ENCODE measurements at places on chromosomes 1 and 21.

DNA sequence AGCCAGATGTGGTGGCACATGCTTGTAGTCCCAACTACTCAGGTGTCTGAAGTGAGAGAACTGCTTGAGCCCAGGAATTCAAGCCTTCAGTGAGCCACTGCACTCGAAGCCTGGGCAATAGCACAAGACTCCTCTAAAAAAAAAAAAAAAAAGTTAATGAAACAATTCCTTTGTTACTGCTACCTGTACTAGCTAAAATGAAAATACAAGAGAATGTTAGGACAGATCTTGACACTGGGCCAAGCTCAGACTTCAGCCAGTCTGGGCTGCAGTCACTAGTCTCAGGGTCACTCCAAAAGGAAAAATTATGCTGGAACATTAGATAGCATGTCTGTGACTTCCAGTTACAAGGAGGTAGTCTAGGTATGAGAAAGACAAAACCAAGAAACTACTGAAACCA lies 56.5 kb downstream of the TRIM33 start:
- DNase-seq: no peak

- DNase-seq: no peak
Measured at GRCh38 chr1:219324171-219324570, 150.5 kb downstream of the LYPLAL1 start.

DNA sequence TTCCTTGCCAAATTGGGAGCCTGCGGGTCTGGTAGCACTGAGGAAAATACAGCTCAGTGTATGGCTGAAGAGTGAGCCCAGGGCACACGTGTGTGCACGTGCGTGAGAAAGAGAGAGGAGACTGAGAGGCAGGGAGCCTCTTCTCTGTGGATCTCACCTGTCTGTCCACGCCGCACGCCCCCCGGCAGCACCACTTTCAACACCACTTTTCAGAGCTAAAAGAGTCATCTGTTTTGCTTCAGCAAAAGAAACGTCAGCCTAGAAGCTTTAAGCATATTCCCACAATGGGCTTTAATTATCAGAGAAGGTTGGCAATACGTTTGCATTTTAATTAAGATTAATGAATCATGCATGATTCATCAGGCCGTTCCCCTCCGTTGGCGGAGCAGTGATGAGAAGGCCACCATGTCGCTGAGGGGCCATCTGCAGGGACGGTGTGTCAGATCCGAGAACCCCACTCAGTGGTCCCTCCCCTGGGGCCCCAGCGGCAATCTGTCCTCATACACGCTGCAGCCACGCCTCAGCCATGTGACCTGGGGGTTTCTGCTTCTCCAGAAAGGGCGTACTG lies 56.8 kb downstream of the SIK1 start:
- DNase-seq: no peak

DNA sequence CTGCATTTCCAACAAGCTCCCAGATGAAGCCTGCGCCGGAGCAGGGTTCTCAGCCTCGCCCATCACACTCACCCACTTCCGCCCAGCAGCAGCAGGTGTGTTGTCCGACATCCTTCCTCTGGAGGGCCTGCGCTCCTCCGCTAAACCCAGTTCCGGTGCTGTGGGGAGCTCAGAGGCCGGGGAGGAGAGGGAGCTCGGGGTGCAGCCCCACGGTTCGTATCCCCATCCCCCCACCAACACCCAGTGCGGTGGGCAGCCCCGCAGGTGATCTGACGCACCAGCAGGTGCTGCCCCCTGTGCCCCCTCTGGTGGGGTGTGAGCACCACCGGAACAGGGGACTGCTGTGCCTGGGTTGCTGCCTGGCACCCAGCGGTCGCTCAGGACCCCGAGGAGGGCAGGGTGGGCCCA lies 3.4 kb upstream of the PEX10 start:
- DNase-seq: peak; percentile 27

DNA sequence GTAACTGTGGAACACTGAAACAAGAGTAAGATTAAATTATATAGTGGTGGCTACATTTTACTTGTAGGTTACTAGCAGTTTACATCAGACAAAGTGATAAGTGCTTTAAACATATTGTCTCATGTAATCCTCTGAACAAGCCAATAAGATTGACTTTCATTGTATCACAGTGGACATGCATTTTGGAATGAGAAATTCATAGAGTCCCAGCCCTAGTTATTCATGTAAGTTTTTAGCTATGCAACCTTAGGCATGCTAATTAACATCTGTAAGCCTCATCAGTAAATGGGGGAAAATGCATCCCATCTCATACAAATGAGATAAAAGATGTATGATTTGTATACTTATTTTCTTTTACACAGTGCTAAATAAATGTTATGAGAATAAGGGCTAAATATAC lies 1038.1 kb upstream of the ADGRL4 start:
- no peak for DNase-seq

DNA sequence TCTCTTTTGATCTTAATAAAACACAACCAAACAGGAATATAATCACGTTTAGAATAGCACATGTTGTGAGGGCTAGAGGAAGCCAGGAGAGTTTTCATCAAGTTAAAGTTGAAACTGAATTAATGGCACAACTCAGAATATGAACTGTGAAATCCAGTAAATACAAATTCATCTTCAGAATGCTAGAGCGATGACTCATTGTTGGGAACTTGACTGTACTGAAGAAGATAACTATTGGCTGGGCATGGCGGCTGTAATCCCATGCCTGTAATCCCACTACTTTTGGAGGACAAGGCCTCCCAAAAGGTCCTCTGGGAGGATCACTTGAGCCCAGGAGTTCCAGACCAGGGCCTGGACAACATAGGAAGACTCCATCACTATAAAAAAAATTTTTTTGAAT lies 8.8 kb downstream of the SYF2 start:
- no peak for DNase-seq

- no peak for DNase-seq
Measured at GRCh38 chr1:40041466-40041838, 923 bp downstream of the CAP1 start.

GRCh38 chr1:8538502-8538901 lies 220.6 kb downstream of the SLC45A1 start:
- DNase-seq: no peak

DNA sequence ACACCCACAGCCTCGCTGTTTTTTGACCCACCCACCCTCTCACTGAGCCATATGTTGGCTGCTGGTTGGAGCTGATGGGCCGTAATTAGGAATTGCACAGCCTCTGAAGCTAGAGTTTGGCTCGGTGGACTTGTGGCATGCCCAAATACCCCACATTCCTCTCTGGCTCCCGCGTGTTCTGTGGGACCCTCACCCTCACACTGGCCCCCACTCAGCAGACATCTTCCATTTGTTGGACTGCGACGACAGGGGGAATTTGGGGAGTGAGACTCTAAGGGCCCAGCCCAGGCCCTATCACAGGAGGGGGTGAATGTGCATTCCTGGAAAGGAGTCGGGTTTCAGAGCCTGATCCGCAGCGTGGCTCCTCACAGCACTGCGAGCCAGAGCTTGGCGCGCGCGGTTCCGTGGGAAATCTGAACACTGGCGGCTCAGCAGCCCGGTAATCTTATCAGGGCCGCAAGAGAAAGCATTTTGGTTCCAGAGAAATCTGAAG lies 5.2 kb downstream of the RCSD1 start:
- no peak for DNase-seq

- DNase-seq: no peak
Measured at GRCh38 chr21:29475329-29475728, 176.6 kb downstream of the BACH1 start.

GRCh38 chr1:215118081-215118480 lies 35.5 kb downstream of the KCNK2 start:
- no peak for DNase-seq

DNA sequence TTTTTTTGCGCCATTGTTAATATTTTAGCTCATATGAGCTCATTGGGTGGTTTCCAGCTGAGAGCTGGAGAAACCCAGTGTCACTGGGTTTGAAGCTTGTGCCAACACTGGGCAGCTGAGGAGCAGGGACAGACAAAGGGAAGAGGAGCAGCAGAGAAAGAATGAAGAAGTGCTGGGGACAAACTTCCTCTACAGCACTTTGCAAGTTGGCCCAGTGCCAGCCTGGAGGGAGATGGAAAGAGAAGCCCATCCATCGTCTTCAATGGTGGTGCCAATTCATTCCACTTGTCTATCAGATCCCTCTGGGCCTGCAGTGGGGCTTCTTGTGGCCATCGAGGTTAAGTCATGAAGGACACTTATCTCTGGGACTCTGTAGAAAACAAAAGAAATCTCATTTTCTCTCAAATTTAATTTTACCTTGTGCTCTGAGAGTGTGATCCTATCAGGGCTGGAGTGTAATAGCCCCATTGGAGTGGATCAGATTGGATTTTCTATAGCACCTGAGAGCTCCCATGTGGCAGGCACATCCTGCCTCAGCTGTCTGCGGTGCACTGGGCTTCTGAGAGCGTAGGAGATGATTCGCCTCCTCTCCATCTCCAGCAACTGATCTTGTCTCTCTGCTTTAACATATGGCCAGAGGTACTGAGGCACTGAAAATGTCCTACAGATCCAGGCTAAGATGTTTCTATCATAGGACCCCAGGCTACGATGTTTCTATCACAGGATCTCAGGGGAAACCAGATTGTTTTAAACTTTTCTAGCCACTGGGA lies 114.7 kb downstream of the TNR start:
- no peak for DNase-seq

DNA sequence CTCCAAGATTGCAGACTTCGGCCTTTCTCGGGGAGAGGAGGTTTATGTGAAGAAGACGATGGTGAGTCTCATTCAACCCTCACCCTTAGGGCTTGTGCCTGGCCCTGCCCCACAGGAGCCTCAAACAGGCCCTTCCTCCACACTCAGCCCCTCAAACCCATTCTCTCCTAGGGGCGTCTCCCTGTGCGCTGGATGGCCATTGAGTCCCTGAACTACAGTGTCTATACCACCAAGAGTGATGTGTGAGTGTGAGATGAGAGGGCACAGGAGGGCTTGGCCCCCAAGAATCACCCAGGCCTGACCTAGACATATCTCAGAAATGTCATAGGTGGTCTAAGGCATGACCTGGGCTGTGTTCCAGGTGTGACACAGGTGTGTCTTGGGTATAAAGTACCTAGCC lies 18.3 kb upstream of the MPL start:
- DNase-seq: no peak

DNA sequence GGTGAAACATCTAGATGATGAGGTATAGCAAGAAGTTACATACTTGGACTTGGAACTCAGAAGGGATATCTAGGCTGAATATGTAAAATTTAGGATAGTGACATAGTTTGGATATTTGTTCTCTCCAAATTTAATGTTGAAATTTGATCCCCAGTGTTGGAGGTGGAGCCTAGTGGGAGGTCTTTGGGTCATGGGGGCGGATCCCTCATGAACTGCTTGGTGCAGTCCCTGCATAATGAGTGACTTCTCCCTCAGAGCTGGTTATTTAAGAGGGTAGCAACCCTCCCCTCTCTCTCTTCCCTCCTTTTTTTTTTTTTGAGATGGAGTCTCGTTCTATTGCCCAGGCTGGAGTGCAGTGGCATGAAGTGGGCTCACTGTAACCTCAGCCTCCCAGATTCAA lies 15.5 kb downstream of the ST3GAL3 start:
- DNase-seq: no peak

- no peak for DNase-seq
Measured at GRCh38 chr1:116345011-116345410, 28.0 kb upstream of the ATP1A1 start.

DNA sequence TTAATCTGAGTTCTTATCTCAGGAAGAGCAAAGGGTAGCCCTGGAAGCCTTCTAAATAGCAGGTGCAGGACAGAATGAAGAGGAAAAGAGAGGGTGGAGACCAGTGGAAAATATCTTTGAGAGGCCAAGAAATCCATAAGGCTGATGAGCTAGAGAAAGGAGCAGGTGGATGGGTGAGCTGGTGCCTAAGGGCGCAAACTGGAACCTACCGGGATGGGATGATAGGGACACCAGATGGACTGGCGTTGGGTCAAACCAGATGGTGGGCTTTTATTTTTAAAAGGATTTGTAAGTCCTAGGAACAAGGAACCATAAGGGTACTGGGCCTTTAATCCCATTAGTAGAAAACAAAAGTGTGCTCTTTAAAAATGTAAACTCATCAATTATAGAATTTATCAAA lies 59.7 kb downstream of the RGL1 start:
- DNase-seq: no peak

- DNase-seq: no peak
Measured at GRCh38 chr1:6547301-6547700, 7.0 kb downstream of the NOL9 start.

DNA sequence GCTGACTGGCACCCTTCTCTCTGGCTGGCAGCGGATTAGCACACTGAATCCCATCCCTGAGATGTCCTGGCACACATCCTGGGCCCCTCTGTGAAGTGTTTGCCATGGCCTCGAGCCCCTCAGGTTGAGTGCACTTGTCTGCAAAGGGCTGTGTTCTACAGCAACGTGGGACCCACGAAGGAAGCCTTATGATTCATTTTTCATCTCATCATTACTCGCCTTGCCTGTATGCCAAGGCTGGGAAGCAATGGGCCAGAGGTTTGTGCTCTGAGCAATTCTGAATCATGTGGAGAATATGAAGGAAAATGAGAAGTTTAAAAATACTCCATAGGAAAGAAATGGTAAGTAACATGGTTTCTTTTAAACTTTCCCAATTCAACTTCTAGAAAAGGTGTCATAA lies 124.8 kb upstream of the LMO4 start:
- no peak for DNase-seq

DNA sequence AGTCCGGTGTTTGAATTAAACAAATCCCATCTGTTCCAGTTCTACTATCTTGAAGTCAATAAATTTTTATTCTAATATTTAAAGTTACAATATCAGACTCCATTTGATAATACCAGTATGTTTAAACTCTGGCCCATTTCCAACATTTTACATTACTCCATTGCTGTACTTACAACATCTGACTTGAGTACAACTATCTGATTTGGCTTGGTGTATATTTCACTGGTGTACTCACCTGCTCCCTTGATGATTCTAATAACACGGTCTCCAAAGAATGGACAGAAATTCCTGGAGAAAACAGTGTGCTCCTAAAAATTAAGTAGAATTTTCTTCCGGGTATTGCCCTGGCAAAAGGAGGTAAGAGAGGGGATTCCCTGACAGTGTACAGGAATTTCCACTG lies 680.5 kb upstream of the ADAMTS5 start:
- no peak for DNase-seq

DNA sequence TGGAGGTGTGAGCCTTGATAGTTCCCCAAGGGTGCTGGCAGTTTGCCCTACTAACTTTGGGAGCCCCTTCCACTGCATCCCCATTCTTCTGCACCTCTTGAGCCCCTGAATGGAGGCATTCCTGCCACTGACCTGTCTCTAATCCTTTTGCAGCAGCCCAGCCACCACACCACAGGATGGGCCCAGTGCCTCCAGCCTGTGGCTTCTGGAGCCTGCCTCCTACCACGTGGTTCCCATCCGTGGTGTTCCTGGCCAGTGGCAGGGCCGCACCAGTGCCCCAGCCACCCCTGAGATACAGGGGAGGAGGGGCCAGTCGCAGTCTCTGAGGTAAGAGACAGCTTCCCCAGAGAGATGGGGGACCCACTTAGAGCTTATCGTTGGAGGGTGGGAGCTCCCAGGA lies 14.4 kb downstream of the INAVA start:
- DNase-seq: no peak

GRCh38 chr1:26181586-26182382 lies 4.5 kb downstream of the CNKSR1 start:
- DNase-seq: no peak

GRCh38 chr1:223714849-223715603 lies 2.7 kb downstream of the CAPN2 start:
- DNase-seq: no peak

GRCh38 chr21:26451081-26451740 lies 121.9 kb downstream of the CYYR1 start:
- no peak for DNase-seq

Data from activated CD4-positive, alpha-beta T cell treated with anti-CD3 and anti-CD28 coated beads, Interleukin-2, amount 50 U/mL, for 1 hour (primary cell).